ENCODE measurements at places on chromosomes 1 and 21. TPM values are rescaled to one million over a fixed set of nuclear protein-coding genes. Genes with fewer than 3 reads are reported as not detected.
A peak's percentile ranks its signal among the peaks of the same experiment; 100 is the strongest.

GRCh38 chr21:35593000-35593502, 467.3 kb downstream of the SETD4 start:
- DNase-seq: peak; percentile 55

DNA sequence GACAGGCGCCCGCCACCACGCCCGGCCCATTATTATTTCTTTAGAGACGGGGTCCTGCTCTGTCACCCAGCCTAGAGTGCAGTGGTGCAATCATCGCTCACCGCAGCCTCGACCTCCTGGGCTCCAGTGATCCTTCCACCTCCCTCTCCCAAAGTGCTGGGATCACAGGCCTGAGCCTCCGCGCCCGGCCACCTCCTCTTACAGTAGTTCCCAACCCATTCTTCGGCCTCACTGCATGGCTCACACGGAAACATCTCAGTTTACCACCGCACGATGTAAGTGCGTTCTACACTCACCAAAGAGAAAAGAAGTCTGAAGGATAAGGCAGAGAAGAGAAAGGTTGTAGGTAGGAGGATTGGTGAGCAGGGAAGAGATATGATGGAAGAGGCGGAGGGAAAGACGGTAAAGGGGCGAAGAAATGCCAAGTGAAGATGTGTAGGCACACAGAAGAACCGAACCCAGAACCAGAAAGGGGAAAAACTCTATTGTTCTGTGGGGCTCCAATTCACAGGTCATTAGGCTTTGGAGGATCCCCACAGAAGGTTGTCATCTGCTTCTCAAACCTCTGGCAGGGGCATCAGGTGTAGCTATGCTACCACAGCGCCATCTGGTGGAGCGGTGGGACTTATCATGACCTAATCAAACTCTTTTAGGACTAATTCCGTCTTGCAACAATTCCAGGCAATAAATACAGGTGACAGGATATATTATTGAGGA, 504.2 kb downstream of the SMYD3 start:
- peak; percentile 93 for DNase-seq

Gene TSSK3
- 0.54 TPM for polyA plus RNA-seq

Gene ADGRL4
- 0.32 TPM for polyA plus RNA-seq

GRCh38 chr1:52007215-52008002, 16.9 kb upstream of the RAB3B start:
- DNase-seq: no peak

- DNase-seq: no peak
Measured at GRCh38 chr1:155004352-155005075, 1.9 kb downstream of the ZBTB7B start.

DNA sequence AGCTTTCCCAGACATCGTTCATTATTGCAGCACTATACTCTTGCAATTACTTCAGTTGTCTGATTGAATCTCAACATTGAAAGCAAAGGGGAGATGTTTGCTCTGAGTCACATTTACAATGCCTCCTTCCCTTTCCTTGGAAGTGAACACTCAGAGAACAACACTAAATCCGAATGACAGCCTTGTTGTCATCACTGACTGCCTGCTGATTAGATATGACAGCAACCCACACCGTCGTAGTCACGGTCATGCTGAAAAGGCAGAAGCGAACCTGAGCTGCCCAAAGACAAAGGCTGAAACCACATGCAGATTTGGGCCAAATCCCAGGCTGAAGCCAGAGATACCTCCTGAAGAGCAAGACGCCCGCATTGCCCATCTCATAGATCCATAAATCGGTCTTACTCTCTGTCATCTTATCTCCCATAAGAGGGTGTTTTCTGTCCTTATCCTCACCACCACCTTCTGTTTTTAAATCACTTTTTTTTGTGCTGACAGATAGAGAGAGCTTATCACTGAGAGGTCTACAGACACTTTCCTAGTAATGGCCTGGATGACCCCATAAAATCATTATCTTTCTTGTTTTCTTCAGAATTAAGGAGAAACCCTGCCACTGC, 47.5 kb downstream of the TMCO4 start:
- DNase-seq: no peak

DNA sequence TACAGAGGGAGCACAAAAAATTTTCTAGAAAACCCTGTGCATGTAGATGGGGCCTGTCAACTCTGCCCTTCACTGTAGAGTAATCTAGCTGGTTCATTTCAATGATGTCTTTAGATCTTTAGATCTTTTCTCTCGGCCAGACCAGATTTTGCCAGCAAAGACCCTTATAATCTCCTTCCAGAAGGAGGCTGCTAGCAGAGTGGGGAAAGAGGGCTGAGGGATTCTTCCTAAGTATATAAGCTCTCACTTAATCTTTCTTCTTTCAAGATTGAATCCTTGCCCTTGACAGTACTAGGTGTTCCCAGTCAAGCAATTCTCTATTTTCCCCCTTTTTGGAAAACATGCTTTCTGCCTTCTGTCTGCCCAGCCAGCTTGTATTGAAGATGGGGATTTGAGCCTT, 34.3 kb downstream of the BCAS2 start:
- no peak for DNase-seq

- no peak for DNase-seq
Measured at GRCh38 chr1:170598618-170599017, 65.3 kb upstream of the PRRX1 start.

DNA sequence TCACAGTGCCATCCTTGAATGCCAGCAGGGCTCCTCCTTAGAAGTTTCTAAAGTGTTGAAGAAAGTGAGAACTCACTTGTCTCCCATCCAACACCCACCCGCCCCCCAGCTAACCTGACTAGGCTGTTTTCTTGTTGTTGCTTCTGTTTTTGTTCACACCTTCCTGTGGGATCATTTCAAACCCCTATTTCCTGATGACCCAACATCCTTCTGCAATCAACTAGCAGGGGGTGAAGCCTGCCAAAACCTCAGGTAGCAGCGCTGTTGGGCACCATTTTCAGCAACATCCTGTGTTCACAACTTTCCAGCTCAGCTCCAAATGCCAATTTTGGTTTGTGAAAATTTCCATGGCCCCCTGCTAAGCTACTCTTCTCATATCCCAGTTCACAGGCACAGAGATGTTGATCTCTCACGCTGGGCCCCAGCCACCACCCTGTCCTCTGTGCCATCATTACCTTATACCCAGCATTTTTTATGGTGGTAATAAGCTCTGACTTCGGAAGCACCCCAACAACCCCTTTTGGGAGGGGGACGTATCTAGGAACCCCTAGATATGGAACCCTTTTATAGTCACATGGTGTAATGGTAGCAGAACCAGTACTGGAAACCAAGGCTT, 41.4 kb downstream of the CDC7 start:
- DNase-seq: no peak

- no peak for DNase-seq
Measured at GRCh38 chr1:59043796-59044195, 253.1 kb upstream of the FGGY start.

- peak; percentile 47 for DNase-seq
Measured at GRCh38 chr1:35576061-35576765, 3.1 kb downstream of the TFAP2E start.

Gene ETV3
- polyA plus RNA-seq: 8.1 TPM

- DNase-seq: no peak
Measured at GRCh38 chr21:37319551-37319950, 47.0 kb upstream of the DYRK1A start.

- peak; percentile 30 for DNase-seq
Measured at GRCh38 chr1:45365051-45365450, 24.8 kb upstream of the MUTYH start.

- DNase-seq: no peak
Measured at GRCh38 chr1:208213786-208214185, 30.4 kb downstream of the PLXNA2 start.

- no peak for DNase-seq
Measured at GRCh38 chr1:211126622-211127021, 7.3 kb downstream of the KCNH1 start.

Gene KRTAP12-2
- not detected for polyA plus RNA-seq

Gene TENT5C
- polyA plus RNA-seq: 0.23 TPM

DNA sequence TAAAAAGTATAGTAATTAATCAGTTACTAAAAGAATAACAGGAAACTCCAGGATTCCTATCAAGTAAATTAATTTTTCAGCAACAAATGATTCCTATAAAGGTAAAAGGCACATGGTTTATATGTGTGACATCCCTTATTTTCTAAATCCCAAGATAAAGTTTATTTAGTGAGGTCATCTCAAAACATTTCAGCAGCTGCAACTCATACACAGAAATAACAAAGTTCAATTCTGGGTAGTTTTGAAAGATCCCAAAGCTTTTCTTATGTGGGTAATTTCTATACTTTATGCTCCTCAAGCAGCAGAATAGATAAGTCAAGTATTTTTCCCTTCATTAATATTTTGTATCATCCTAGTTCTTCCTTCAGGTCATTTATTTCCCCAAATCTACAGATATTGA, 117.7 kb downstream of the EIF4G3 start:
- DNase-seq: no peak

Data from GM23338 (cell line).